HTR-8/SVneo (cell line): ENCODE measurements at places on chromosomes 7 and 10.

DNA sequence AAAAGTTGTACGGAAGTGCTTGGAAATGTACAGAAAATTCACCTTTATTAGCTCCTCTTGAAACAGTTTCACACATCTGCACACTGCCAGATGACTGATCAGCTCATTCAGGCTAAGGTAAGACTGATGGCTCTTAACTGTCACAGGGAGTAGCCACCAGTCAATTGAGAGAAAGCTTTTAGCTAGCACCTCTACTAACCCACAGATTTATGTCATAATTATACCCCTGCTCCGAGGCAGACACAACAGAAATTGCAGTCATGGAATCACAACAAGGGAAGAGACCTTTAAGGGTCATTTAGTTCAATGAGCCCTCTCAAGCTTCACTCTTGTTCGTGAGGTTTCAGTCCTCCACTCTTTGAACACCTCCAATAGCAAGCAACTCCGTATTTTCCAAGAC, 235.4 kb downstream of the TRIL start:
- no peak for DNase-seq

DNA sequence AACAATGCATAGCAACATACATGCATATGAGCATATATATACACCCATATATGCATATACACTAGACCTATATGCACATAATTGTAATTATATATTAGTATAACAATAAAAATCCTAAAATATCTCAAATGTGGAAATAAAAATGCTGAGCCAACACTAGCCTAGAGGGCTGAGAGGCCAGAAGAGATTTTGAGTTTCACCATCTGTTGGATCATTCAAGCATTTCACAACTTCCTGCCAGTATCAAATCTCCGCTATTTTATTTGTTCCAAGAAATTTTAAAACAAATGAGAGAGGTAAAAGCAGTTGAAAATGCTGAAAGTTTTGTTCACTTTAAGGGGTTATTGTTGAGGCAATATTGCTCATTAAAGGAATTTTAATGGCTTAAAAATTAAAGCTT, 187.0 kb downstream of the PCDH15 start:
- DNase-seq = no peak

DNA sequence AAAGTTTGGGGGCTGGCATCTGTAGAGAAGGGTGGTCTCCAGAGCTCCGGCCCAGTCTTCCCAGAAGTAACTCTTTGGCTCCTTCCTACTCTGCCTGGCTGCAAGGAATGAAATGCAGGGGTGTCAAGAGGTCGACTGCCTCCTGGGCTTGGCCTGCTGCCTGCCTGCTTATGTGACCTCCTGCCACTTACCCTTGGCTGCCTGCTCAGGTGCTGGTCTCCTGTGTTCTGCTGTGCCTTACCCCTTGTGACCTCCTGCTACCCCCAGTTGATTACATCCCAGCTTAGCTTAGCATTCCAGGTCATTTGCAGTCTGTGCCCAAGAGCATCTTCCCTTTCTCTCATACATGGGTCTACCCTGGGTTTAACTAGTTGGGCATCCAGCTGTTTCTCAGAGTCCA, 180.2 kb downstream of the PTPN20 start:
- DNase-seq = no peak

- no peak for DNase-seq
Measured at GRCh38 chr7:32569388-32570289, 74.3 kb downstream of the AVL9 start.

- DNase-seq = no peak
Measured at GRCh38 chr10:60531006-60531405, 141.3 kb upstream of the ANK3 start.

GRCh38 chr10:75094465-75094864, 17.0 kb upstream of the SAMD8 start:
- DNase-seq = no peak

DNA sequence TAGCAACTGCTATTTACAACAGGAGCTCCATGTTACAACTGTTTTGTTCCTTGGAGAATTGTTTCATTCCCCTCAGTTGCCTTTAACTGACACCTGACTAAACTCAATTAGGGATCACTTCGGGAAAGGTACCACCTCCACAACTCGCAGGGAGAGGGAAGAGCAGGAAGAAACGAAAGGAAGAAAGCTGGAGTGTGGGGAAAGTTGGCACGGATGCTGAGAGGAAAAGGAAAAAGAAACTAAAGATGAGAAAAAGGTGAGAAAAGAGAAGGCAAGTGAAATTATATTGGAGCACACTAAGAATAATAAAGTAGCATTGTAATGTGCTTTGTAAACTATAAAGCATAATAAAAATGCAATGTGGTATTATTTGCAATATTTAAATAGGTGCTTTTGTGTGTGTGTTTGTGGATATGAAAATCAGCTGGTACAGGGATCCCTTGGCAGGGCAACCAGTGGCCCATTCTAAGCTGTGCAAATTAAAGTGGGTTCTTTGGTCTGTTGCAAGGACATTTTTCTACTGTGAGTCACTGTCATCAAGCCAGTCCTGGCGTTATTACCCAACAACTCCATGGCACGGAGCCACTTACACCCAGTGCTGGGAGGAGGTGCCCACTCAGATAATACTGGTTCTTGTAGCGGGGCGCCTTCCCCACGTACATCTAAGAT, 45.9 kb downstream of the HIPK2 start:
- peak; percentile 60 for DNase-seq

DNA sequence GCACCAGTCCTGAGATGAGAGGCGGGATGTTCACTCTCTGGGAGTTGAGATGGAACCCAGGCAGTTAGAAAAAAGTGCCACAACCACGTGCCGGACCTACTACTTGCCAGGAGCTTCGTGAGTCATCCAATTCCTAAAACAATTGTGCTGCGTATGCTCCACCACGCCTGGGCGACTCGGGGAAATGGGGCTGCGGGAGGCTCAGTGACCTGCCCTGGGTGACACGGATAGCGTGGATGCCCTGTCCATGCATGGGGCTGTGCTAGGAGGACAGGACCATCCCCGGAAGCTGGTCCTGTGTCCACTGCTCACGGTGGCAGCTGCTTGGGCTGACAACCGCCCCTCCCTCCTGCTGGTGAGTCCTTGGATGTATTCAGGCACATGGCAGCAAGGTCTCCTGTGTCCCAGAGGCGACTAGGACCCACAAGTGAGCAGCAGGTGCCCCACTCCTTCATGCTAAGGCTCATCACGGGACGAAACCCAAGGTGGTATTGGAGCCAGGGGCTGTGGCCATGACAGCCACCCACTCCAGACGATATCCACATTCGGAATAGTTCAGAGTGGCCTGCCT, 90.4 kb downstream of the BMS1 start:
- no peak for DNase-seq

GRCh38 chr7:39085189-39085588, 107.5 kb downstream of the POU6F2 start:
- no peak for DNase-seq

- peak; percentile 38 for DNase-seq
Measured at GRCh38 chr10:132027423-132027983, 38.2 kb upstream of the JAKMIP3 start.

DNA sequence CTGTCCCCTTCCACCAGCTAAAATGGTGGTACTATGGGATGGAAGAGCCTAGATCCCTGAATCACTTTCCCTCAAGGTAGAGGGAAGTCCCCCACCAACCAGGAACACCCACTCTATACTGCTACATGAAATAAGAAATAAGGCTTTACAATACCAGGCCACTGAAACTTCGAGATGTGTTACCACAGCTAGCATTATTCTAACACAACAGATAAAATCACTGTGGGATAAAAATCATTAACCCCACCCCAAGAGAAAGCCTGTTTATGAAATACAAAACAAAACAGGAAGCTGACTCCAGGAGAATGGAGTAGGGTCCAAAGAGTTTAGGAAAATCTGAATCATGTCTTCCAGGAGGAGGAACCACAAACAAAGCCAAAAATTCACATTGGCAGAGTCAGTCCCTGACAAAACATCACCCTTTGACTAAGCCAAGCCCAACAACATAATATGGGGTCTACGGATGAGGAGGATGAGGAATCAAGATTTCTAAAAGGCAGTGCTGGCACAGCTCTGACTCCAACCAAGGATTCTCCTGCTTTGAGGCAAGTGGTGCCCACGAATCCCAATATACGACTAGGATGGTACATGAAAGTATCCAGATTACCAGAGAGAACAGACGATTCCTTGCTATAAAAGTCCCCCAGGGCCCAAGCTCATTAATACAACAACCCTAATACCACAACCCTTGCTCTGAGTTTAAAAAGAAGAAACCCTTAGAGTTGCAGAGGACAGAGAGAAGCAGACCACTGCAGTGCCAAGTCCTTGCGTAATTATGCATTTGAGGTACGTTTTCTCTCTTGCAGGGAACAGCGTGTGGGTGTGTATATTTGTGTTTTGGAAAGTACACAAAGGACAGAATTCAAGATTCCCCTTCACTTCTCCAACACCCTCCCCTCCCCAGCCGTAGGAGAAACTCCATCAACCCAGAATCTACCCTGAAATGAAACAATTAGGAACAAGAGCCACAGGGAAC, 23.7 kb downstream of the XPNPEP1 start:
- no peak for DNase-seq

- no peak for DNase-seq
Measured at GRCh38 chr10:76051007-76051936, 619.8 kb downstream of the LRMDA start.

DNA sequence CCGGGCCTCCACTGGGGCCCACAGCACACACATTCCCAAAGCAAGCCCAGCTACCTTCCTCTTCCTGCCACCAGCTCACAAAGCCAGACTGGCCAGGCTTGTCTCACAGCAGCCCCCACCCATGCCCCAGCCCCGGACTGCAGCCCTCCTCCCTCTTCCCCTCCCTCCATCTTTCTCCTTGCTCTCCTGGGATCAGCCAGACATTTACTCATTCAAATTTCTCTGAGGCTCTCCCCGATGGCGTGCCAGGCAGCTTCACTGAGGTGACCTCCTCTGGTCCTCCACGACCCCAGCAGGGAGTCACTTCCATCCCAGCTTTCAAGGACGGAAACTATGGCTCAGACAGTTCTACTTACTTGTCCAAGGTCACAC, 187.5 kb downstream of the GRID1 start:
- no peak for DNase-seq

DNA sequence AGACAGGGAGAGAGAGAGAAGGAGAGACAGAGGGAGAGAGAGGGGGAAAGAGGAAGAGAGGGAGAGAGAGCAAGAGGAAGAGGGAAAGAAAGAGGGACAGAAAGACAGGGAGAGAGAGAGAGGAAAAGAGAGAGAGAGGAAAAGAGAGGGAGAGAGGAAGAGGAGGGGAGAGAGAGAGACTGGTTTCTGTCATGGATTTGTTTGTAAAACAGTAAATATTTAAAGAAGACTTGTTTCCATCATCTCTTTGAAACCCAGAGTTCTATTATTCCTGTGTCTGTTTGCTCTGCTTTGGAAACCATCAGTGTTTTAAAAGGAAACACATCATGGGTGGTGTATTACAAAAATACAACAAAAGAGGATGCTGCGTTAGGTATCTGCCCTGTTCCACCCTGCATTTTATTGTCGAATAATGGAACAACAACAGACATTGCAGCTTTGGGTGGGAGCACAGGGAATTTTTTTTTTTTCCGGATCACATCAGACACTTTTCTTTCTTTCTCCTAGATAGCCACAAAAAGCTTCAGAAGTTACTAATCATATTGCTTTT, 150.7 kb upstream of the RSU1 start:
- no peak for DNase-seq

- DNase-seq = no peak
Measured at GRCh38 chr7:3616306-3616705, 315.3 kb downstream of the SDK1 start.

DNA sequence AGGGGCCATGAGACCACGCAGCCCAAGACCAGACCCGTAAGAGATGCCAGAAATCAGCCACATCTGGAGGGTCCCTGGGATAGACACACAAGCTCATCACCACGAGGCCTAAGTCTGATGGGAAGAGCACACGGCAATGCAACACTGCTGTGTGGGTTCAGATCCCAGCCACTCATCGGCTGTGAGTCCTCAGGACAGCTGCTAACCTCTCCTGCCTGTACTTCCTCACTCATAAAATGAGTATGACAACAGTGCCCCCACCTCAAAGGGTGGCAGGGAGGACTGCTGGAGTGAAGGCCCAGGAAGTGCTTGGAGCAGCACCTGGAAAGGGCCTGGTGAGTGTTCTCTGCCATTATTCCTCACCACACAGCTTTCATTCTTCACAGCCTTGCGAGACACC, 60.9 kb downstream of the MAD1L1 start:
- DNase-seq = no peak

- no peak for DNase-seq
Measured at GRCh38 chr10:31816318-31816717, 112.3 kb downstream of the ARHGAP12 start.

DNA sequence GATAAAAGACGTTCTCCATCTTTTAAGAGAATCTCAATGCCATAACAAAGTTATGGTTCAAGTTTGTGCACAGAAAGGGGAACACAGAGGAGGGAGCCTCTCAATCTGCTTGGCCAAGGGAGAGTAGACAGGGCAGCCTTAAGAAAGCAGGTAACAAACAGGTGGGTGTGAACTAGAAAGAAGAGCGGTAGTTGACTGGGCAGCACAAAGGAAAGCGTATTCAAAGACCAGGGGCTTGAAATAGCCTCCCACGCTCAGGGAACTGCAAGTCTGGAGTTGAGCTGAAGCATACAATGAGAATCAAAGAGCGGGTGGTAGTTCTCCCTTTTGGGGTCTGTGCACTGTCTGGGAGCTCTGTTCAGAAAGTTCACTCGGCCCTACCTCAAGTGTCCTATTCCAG, 18.9 kb upstream of the MACC1 start:
- no peak for DNase-seq

DNA sequence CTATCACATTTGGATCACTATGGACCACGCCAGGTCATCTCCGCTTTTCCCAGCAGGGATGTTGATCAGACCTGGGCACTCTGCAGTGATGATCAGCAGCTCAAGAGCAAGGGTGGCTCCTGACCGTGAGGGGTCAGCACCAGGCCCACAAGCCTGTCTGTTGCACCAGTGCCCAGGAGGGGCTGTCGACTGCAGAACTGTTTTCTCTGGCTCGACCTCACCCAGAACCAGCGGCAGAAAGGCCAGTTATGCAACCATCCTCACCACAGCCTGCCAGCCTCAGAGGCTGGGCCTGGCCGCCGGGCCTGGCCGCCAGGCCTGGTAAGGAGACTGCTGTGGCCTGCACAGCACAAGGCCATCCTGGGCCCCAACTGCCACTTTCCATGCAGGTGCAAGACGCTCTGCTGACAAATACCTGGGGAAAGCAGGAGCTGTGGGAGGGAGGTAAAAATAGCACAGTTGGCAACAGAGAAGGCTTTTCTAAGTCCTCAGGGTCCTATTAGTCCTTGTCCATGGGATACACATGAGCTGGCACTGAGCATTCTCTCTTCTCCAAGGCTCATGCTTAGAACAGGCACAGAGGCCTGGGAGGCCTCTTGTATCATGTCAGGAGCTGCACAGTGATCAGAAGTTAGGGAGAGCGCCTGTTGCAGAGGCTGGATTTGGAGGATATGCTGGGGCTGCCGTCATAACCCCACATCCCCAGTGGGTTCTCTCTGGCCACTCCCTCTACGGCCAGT, 17.5 kb downstream of the KCNMA1 start:
- DNase-seq = no peak

GRCh38 chr7:129356176-129356575, 78.1 kb upstream of the STRIP2 start:
- no peak for DNase-seq

GRCh38 chr10:115026056-115026745, 67.0 kb upstream of the ATRNL1 start:
- no peak for DNase-seq
